ENCODE measurements at places on chromosomes 16 and 17.
A peak's percentile ranks its signal among the peaks of the same experiment; 100 is the strongest.

DNA sequence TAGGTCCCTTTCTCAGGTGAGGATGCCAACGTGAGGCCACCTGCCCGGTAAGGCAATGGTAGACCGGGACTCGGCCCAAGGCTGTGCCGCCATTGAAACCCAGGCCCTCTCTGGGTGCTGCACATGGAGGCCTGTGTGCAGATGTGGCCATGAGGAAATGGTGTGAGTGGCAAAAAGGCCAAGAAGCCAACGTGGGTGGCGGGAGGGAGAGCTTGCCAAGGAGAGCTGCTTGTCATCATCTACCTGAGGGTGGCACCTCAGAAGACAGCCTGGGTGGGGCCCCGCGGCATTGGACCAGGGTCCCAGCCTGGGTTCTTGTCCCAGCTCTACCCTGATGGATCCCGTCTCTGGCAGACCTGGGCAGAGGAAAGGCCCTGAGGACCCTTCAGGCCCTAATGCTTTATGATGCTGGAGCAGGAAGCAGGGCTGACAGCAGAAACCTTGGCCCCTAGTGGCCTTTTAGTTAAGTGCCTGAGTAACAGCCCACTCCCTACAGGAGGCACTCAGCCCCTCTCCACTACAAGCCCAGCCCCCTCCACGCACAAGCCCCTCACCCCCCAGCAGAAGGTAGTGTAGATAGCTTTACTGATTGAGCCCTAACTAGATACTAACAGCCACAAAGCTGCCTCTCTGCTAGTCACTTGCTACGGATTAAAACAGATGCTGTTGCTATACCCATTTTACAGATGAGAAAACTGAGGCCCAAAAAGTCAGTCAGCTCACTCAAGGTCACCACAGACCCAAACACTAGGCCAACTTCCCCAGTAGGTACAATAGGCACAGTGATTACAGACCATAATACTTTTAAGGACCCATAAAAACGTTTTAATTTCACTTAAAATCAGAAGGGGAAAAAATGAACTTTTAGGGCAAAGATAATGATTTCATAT is 26.2 kb upstream of the KIFC3 start:
- DNase-seq, result no peak

DNA sequence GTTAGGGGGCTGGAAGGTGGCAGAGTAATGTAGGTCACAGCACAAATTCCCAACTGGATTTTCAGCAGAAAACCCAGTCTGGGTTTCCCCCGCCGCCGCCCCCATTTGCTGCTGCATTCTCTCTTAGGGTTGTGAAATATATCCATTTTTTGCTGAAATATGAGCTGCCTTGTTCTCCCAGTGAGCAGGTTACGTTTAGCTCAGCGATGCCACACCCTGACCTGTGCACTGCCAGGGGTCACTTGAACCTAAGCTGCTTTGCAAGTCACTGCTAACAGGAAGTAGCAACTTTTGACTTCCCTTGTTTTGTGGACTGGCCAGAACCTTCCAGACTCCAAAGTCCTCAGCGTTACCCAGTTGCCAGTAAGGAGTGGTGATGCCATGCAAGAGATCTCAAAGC is 274.1 kb downstream of the CPPED1 start:
- no peak for DNase-seq

GRCh38 chr16:27102701-27103575 is 36.2 kb downstream of the C16orf82 start:
- no peak for DNase-seq

DNA sequence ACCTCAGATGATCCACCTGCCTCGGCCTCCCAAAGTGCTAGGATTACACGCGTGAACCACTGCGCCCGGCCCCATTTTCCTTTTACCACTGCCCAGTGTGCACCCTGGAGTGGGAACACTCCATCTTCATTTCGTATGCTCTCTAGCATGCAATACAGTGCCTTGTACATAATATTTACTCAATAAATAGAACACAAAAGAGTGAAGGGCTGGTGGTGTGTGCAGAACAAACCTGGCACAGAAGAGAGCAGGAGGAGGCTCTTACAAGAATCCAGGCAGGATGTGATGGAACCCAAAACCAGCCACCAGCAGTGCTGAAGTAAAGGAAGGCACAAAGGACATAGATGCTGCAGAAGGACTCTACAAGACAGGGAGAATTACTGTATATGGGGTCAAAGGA is 7.3 kb downstream of the KRT37 start:
- no peak for DNase-seq

DNA sequence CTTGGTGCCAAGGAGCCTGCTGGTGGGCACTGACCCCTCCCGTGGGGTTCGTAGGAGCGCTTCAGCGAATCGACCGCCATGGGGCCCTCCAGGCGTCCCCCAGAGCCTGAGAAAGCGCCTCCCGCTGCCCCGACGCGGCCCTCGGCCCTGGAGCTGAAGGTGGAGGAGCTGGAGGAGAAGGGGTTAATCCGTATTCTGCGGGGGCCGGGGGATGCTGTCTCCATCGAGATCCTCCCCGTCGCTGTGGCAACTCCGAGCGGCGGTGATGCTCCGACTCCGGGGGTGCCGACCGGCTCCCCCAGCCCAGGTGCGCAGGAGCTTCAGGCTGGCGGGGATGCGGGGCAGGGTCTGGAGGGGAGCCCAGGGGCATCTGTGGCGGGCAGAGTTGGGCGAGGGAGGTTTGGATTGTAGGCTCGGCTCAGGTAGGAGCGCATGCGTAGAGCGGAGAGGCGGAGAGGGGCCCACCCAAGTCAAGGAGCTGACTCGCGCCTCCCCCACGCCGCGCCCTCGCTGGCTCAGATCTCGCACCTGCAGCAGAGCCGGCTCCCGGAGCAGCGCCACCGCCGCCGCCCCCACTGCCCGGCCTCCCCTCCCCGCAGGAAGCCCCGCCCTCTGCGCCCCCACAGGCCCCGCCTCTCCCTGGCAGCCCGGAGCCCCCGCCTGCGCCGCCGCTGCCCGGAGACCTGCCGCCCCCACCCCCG is 19.8 kb downstream of the FMNL1 start:
- DNase-seq, result no peak

DNA sequence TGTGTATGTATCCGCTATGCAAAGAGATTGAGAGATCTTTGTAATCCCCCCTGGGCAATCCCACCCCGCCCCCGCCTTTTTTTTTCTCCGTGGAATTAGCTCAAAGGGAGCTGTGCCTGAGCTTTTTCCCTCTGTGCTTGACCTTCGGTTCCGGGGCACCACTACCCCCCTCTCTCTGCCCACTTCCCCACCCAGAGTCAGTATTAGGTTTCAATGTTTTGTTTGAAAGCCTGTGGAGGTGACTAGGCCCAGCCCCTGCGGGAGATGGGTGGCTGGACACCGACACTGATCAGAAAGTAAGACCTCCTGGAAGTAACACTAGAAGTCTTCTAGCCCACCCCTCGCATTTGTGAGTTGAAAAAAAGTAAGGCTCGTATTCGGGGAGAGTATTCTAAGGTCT is 7.0 kb downstream of the CBLN1 start:
- DNase-seq, result no peak

DNA sequence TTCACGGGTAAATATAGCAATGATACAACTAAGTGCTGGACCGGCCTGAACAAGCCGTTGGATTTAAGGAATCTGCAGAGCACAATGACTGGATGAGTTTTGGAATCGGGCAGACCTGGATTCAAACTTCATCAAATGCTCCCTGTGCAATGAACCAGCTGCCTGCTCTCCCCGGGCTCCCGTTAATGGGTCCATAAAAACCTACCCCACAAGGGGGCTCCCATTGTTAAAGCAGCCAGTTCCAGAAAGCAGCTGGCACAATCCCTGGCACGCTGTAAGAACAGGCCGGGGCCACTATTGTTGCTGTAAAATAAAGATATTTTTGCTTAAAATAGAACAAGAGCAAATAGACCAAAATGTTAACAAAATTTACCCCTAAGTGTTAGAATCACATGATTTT is 131.9 kb downstream of the C16orf95 start:
- DNase-seq, result peak; percentile 15

GRCh38 chr17:14448818-14449217 is 147.9 kb downstream of the HS3ST3B1 start:
- DNase-seq, result no peak

DNA sequence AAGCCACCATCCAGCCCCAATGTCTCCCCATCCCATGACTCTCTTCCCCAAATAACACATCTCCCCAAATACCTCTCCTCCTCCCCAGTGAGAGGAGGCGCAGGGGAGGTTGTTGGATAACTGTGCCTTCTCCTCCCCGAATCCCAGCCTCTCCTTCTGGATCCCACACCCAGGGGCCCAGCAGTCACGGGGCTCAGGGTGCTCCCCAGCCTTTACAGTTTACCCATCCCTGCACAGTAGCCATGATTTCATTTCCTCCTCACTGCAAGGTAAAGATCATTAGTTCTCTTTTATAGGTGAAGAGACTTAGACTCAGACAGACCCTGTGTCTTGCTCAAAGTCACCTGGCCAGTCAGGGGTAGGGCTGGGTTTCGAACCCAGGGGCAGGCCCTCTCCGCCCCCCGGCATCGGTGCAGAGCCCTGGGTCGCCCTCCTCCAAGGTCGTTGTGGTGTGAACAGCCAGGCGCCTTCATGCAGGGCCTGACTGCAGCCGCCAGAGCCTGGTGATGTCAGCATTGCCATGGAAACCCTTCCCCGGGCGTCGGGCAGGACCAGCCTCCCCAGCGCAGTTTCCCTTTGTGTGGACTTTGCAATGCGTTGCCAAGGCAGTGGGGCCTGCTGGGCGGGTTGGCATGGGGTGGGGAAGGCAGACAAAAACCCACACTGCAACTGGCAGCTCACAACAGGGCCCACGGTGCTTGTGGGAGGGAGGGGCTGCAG is 53.3 kb upstream of the TOB1 start:
- peak; percentile 94 for DNase-seq

DNA sequence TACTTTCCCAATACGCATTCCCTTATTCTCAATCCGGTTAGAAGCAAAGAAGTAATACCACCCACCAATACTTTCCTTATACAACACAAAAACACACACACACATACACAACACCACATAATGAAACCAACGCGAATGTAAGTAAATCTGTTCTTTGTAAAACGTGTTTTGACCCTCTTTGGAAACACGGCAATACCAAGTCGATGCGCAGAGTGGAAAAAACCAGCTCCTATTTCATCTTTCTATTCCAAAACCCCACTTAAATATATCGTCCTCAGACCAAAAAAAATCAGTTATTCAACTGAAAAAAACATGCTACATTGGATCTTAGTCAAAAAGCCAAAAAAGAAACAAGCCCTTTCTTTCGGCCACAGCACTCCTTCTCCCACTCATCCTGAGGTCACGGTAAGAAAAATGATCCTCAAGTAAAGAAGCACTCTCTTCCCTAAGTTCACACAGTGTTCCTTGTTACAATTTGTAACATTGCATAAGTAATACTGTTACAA is 31.0 kb upstream of the ARL4D start:
- DNase-seq, result peak; percentile 71

GRCh38 chr16:69469807-69470561 is 45.6 kb downstream of the CYB5B start:
- DNase-seq, result no peak

- no peak for DNase-seq
Observed at GRCh38 chr17:34201767-34202166, 53.3 kb upstream of the CCL2 start.

GRCh38 chr16:75244225-75244809 is 7.1 kb downstream of the BCAR1 start:
- DNase-seq, result no peak

DNA sequence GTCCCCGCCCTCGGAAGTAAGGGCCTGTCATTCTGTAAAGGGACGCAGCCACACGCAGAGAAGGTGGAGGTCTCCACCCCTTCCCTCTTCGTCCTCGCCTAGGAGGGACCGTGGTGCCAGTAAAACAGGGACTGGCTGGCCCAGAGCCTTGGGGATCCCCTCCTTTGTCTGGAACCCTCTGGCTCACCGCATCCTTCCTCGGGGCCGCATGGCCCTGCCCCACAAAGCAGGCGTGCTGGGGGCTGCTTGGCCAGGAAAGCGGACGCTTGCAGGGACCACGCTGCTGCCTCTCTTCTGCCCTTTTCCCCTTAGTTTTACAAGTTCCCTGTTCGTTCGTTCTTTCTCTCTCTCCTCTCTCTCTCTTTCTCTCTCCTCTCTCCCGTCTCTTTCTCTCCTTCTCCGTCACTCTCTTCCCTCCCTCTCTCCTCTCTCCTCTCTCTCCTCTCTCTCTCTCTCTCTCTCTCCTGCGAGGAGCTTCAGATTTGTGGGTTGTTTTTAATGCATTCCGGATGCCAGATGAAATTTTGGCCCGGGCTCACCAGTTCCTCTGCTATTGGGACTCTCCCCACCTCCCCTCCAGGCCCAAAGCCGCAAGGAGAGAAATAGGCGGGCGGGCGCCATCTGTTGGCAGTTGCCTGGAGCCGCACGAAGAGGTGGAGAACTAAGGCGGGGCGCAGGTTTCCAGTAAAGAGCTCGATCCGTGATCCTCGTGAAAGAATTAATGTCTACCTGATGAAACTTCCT is 35.1 kb upstream of the CDRT4 start:
- peak; percentile 94 for DNase-seq

GRCh38 chr17:44865931-44866330 is 18.2 kb downstream of the HIGD1B start:
- DNase-seq, result no peak

- no peak for DNase-seq
Observed at GRCh38 chr16:50674831-50675230, 6.3 kb downstream of the SNX20 start.

DNA sequence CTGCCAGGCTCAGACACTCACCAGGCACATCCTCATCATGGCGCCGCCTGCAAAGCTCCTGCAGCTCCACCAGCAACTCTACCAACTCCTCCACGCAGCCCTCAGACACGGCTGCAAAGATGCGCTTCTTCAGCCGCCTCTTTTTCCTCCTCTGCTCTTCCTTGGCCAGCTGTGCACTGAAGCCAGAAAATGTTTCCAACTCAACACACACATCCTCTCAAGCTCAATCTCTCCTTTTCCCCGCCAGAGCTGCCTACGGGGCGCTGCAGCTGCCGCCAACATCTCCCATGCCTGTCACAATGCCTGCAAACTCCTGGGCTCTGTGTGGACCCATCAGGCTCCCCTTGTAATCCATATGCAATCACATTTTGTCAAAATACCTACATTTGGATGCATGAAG is 14.2 kb downstream of the TRPV3 start:
- DNase-seq, result no peak
